ENCODE measurements at places on chromosomes 1 and 21. TPM values are rescaled to one million over a fixed set of nuclear protein-coding genes. Genes with fewer than 3 reads are reported as not detected.
A peak's percentile ranks its signal among the peaks of the same experiment; 100 is the strongest.

DNA sequence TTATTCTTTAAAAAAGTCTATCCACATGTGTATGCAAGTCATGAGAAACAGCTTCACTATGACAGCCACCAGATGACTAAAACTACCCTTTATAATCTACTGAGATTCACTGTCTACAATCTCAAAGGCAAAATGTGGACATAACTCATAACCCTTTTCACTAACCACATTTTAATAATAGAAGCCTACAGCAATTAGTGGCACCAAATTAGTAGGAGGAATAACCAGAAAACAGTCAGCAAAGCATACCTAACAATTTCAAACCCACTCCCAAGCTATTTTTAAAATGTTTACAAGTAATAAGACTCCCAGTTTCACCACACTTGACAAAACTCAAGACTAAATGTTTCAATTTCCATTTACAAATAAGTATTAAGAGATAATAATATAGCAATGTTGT, 442.9 kb downstream of the PTPRC start:
- H3K4me3 ChIP-seq = no peak overlapping the region
- H3K27me3 ChIP-seq = no peaks in the 10 kb centered on the region
- DNase-seq = no peak
- H3K27ac ChIP-seq = no peak overlapping the region

DNA sequence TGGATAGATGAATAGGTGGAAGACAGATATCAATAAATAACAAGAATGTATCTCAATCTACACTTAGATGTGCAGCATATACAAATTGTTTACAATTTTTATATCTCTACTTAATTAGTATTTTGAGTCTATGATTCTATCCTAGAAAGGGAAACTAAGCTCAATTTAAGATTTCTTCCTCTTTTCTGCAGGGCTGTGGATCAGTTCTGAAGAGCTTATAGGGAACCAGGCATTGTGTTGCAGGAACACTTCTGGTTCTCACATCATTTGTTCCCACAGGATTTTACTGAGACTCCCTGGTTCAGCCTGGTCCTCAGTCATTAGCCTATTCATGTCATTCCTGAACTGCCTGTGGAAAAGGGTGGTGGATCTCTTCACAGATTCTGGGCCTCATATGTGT, 105.8 kb downstream of the TNFSF18 start:
- no peak overlapping the region for H3K27ac ChIP-seq
- H3K4me1 ChIP-seq = no peaks in the 10 kb centered on the region
- no peak overlapping the region for H3K4me3 ChIP-seq

DNA sequence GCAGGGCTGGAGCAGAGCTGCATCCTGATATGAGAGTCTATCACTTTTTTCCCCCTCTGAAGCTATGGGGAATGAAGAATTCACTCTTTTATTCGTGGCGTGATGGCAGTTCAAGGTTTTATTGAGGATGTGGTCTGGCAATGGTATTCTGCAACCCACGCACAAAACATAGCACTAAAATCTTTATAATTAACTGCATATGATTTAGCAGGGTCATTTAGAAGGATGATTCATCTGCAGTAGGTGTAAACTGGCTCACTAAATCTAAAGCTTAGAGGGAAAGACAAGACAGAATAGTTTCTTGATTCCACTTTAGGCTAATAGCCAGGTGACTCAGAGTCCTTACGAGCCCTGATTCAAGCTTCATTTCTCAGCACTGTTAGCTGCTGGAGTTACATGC, 25.0 kb upstream of the CHRM3 start:
- DNase-seq = no peak
- no peaks in the 10 kb centered on the region for H3K4me1 ChIP-seq
- H3K27ac ChIP-seq = no peak overlapping the region

DNA sequence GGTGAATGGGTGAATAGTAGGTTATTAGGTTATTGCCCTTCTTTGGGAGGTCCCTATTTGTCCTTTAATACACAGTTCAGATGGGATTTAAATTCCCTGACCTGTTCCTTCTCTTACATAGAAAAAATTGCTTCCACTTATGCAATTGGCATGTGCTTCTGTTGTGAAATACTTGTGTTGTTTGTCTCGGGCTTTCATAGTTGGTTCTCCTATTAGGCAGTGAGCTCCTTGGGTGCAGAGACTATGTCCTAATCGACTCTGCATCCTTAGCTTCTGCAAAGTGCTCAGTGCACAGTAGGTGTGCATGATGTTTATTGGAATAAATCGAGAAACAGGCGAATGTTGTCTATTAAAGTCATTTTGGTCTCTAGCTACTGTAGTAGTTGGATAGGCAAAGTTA, 1.3 kb upstream of the PDE4B start:
- no peak overlapping the region for H3K27ac ChIP-seq

DNA sequence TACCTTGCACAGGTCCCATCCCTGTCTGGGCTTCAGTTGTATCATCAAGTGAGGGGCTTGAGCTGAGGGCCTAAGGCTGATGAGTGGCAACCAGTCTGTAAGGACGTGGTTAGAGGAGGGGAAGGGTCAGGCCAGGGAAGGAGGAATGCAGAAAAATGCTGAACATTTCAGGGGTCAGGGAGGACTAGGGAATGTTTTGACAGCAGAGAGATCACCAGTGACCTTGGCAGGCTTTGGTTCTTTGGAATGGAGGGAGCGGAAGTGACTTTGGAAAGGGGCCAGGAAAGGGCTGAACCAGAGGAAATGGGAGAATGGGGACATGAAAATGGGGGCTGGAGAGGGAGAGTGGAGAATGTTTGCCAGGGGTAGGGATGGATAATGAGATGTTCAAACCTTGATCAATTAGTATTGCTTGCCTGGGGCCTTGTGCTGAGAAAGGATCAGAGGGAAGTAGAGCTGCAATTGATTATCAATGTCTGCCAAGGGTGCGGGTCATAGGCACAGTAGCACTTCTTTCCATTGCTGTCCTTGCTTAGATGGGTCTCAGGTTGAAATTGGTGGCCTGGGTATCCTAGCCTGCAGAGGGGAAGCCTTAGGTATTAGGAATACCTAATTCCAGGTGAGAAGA, 7.4 kb downstream of the LDLRAP1 start:
- no peak for DNase-seq
- no peak overlapping the region for H3K4me3 ChIP-seq
- peaks cover 49% of the 10 kb centered on the region for H3K4me1 ChIP-seq
- H3K27me3 ChIP-seq = no peaks in the 10 kb centered on the region
- peak overlapping the region; percentile 85 for H3K27ac ChIP-seq

GRCh38 chr1:68495532-68495931, 1.4 kb downstream of the DEPDC1 start:
- H3K27me3 ChIP-seq = no peaks in the 10 kb centered on the region
- H3K36me3 ChIP-seq = peaks cover 29% of the 10 kb centered on the region
- H3K27ac ChIP-seq = peak overlapping the region; percentile 99
- peak; percentile 8 for DNase-seq
- peak overlapping the region; percentile 76 for H3K4me3 ChIP-seq
- 0 out of 3 replicates have a peak, but pooled peaks cover 3% of the 10 kb centered on the region for H3K4me1 ChIP-seq

FCGR3B gene
- 0.49 TPM for total RNA-seq

ACKR1 gene
- total RNA-seq = 0.58 TPM

NR1I3 gene
- not detected for total RNA-seq

LMX1A gene
- total RNA-seq = not detected

Measured in K562 (cell line).